ENCODE measurements at places on chromosomes 16 and 17. TPM values are rescaled to one million over a fixed set of nuclear protein-coding genes. Genes with fewer than 3 reads are reported as not detected.

Gene PRSS21
- total RNA-seq, result not detected

Gene GRIN2A
- total RNA-seq, result not detected

Gene ARSG
- total RNA-seq, result 1.3 TPM

Gene GFAP
- not detected for total RNA-seq

Gene CCL14
- not detected for total RNA-seq

Gene LGALS9B
- not detected for total RNA-seq

Gene CNTNAP4
- total RNA-seq, result not detected

Gene HCFC1R1
- total RNA-seq, result 28.1 TPM

Gene ABCA8
- not detected for total RNA-seq

Gene ZNF385C
- not detected for total RNA-seq

Gene IGF2BP1
- total RNA-seq, result 5.6 TPM

Gene KRT38
- total RNA-seq, result not detected

Gene SPNS3
- not detected for total RNA-seq

Gene CBFA2T3
- total RNA-seq, result not detected

Gene GPT2
- 16.0 TPM for total RNA-seq

Gene FLYWCH2
- 70.2 TPM for total RNA-seq

Gene TK1
- total RNA-seq, result 198 TPM

Gene OR1D2
- not detected for total RNA-seq

Gene ITGAL
- total RNA-seq, result not detected

Gene CD300LB
- total RNA-seq, result not detected

Gene CRHR1
- not detected for total RNA-seq

Gene OR3A3
- total RNA-seq, result not detected

Gene NOS2
- not detected for total RNA-seq

Gene DDX52
- 24.1 TPM for total RNA-seq

Gene KCNJ18
- total RNA-seq, result not detected

Gene SMIM5
- total RNA-seq, result 0.17 TPM

Gene TP53TG3B
- total RNA-seq, result not detected

Gene CBX8
- total RNA-seq, result 5.1 TPM

Gene TEX19
- 0.06 TPM for total RNA-seq

Gene CBX2
- total RNA-seq, result 6.7 TPM

Gene NUP93
- total RNA-seq, result 81.9 TPM

Gene CYBA
- total RNA-seq, result 0.90 TPM

Gene C17orf50
- total RNA-seq, result not detected

Gene RMI2
- total RNA-seq, result 14.2 TPM

Gene PPM1E
- under 0.01 TPM for total RNA-seq

Gene TLCD3A
- 22.7 TPM for total RNA-seq

All from LHCN-M2 (cell line).